ENCODE measurements at places on chromosomes 6 and 20.

GRCh38 chr6:140003217-140003616 is 628.8 kb upstream of the CITED2 start:
- no peak for DNase-seq

DNA sequence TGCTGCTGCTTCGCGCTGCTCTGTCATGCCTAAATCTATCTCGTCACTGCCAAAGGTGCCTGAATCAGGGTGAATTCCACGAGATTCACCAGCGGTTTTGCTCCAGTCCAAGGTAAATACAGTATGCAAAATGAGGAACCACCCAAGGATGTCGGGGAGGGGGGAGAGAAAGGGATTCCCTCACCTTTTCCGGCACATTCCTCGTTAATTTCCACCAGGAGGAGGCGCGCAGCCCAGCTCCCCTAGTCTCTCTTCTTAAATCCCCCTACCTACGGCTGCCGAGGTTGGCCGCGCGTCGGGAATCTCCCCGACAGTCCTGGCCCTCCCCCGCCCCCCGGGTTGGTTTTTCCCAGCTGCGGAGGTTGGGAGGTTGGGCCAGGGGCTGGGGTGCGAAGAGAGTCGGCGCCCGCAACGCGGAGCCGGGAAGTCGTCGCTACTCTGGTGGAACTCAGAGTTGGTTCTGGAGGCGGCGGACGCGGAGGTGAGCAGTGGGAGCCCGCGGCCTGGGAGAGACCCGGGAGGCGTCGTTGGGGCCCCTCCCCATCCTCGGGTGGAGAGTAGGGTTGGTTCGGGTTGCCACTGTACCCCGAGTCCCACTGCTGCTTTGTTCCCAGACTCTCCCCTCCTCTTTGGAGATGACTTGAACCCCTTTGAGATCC is at the start of gene TPBG:
TPBG (plus strand) TSS at position 390 of the 659 bp plus-strand sequence. CDS start 1,145 bp downstream, outside the sequence.
- no peak for DNase-seq

DNA sequence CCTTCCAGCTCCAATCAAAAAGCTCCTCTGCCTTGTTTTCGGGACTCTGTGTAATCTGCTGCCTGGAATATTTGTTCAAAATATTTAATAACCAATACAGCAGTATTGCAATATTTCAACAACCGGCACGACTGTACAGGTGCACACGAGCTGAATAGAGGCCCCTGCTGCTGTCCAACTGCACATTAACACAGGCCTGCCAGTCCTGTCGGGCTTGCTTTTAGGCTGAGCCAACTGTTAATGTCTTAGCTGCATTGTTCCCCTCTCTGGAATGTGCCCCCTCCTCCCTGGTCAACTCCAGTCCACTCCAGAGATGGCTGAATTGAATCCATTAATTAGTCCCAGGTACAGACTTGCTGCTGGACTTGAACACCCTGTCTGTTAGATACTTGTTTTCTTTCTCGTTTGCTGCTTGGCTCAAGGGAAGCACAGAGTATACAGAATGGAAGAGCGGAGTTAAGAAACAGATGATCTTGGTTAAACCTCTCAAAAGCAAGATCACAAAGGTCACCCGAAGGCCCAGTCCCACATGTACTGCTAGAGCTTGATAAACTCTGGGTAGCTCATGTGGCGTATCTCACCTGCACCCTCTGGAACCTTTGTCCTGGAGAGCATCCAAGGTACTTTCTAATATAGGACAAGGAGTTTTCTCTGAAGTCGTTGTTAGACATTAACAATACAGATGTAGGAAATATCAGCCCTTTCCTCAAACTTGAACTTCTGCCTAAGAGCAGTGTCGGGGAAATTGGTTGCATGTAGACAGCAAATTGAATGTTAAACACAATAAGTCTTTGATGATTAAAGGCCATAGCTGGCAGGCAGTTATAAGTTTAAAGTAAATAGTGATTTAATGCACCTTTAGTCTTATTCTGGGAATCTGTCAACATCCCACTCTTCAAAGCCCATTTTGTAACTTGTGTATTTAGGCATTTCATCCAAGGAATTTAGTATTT is 31.9 kb downstream of the SHLD1 start:
- no peak for DNase-seq

DNA sequence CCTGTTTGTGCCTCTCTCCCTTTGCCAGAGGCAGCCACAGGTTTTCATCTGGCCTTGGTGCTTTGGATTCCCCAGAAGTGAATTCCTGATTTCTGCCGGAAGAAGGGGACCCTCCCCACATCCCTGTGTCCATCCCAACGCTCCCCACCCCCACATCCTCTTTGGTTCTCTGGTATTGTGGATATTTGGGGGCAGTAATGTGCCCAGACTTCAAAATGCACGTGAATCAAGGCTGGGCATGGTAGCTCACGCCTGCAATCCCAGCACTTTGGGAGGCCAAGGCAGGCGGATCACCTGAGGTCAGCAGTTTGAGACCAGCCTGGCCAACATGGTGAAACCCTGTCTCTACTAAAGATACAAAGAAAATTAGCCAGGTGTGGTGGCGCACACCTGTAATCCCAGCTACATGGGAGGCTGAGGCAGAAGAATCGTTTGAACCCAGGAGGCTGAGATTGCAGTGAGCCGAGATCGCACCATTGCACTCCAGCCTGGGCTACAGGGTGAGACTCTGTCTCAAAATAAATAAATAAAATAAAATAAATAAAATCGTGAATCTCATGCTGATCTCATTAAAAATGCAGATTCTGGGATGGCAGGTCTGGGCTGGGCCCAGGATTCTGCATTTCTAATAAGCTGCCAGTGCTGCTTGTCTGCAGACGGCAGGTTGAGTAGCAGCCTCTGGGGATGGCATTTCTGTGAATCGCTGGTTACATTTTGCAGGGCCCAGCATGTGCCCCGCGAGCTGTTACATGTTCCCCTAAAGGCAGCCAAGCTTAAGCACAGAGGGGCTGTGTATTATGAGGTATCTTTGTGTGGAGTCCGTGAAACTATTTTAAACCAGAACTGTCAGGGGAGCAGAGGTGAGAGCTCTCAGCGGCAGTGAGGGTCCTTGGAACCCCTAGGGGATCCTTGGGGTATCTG is 49.0 kb downstream of the SYNJ2 start:
- DNase-seq: no peak

DNA sequence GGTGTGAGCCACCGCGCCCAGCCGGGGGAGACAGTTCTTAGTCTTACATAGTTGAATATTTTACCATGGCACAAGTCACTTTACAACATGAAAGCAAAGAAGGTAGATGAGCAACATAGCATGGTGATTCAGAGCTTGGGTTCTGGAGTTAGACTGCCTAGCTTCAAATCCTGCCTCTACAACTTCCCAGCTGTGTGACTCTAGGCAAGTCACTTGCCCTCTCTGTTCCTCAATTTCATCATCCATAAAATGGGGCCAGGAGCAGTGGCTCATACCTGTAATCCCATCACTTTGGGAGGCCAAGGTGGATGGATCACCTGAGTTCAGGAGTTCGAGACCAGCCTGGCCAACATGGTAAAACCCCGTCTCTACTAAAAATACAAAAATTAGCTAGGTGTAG is 26.3 kb downstream of the HCK start:
- DNase-seq: no peak

GRCh38 chr20:53047203-53047602 is 75.0 kb downstream of the TSHZ2 start:
- DNase-seq: no peak

- DNase-seq: no peak
Observed at GRCh38 chr6:144215402-144215931, 65.2 kb downstream of the STX11 start.

- DNase-seq: no peak
Observed at GRCh38 chr6:88730611-88731011, 232.8 kb downstream of the RNGTT start.

- no peak for DNase-seq
Observed at GRCh38 chr6:14547284-14547998, 429.9 kb downstream of the CD83 start.

- DNase-seq: no peak
Observed at GRCh38 chr6:1784422-1784884, 174.7 kb downstream of the FOXC1 start.

DNA sequence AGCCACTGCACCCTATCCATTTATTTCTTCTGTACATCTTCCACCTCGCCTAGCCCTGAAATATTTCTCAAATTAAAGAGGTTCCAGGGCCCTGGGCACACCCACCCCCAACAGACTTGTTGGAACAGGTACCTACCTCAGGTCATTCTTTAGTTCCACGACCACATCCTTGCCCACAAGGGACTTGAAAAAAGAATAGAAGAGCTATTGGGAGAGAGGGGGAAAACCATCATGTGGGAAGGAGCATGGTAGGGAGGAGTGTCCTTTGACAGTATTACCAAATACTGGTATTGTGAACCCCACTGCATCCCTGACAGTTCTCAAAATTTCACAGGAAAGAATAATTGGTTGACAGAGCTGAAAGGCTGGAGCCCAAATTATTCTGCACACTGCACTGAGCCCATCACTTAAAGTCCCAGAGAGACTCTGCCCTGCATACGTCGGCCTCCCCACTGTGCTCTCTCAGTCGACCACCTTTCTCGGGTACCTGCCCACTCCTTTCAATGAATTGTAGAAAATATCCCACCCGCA is 762 bp downstream of the LSM2 start:
- no peak for DNase-seq

GRCh38 chr6:138814179-138814834 is 18.4 kb downstream of the ECT2L start:
- no peak for DNase-seq

GRCh38 chr6:95175927-95176675 is 401.2 kb upstream of the MANEA start:
- no peak for DNase-seq

DNA sequence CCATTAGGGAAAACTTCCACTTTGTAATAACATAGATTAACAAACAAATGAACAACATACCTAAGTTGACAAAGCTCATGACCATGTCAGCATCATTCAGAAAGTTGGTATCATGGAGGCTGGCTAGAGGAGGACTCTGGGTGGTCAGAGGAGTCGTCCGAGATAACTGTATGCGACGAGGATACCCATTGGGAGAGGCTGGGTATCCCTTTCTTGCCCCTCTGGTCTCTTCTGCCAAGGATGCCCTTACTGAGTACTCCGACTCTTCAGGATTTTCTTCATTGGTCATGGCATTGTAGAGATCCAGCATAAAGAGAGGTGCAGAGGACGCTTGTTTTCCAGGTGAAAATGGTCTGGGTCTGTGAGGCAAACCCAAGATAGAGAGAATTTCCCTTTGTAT is 1.1 kb downstream of the BMP5 start:
- DNase-seq: no peak

DNA sequence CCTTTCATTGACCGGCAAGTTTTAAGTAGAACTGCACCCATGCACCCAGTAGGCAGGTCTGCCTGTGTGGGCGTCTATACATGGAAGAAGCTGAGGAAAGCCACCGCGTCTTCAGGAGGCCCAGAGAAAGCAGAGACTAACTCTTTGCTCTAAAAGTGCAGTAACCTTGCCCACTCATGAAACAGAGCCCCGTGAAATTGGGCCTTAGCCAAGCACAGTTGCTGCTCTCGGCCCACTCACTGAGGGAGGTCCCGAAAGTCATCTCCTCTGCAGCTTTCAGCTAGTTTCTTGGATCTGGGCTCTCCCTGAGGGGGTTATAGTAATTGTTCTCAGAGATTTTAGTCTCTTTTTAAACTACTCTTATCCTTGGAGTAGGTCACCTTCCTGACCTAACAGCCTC is 74.0 kb upstream of the SYNJ2 start:
- DNase-seq: no peak

DNA sequence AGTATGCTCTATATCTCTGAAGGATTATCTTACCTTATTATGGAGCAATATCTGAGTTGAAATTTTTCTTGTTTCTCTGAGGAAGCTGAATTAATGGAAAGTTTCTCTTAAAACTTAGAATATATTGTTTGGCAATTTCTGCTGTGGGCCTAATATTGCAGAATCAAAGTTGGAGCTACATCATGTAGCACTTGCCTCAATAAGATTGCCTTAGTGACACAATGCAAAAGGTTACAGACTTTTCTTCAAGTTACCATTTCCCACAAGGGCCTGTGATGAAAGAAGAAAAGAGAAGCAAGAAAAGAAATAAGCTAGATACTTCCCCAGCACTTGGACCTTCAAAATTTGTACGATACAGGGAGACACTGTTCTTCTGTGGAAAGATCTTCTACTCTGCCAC is 151.2 kb downstream of the SOBP start:
- DNase-seq: no peak

GRCh38 chr20:15056246-15056645 is 718.8 kb upstream of the FLRT3 start:
- DNase-seq: no peak

DNA sequence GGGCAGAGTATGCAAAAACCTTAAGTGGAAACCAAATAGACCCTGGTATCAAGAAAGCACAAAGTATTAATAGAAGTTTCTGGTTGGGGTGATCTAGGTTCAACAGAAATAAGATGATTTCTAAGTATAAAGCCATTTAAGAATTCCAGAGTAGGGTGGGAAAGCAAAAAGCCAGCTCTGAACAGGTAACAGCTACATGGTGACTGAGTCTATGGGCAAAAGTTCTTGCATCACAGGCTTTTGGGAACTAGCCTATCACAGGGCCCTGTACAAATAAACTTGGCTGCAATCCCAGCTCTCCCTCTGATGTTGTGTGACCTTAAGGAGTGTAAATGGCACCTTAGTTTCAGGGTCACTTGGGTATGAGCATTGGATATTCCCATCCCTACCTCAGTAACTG is 5.5 kb downstream of the TCF19 start:
- no peak for DNase-seq

- no peak for DNase-seq
Observed at GRCh38 chr6:28347119-28347518, 2.6 kb upstream of the ZKSCAN3 start.

DNA sequence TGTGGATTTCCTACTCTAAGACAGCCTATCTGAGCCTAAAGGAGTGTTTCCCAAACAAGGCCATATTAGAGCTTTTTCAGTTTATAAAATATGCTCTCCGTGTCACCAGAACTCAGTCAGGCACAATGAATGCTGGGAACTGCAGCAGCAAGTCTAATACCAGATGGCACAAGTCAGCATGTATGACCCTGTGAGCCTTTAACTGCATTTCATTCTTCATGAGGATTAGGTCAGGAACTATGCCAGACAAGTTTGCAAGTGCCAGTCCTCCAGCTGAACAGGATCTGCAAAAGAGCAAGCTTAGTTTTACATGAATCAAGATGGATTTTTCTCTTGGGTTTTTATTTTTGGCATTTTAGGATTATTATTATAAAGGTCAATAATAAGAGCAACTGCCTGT is 66.7 kb upstream of the SAMD5 start:
- DNase-seq: no peak

- DNase-seq: no peak
Observed at GRCh38 chr6:13648850-13649249, 33.7 kb downstream of the NOL7 start.

GRCh38 chr20:36611625-36612024 is 6.0 kb downstream of the RAB5IF start:
- DNase-seq: no peak

GRCh38 chr6:169251822-169252504 is 1.7 kb downstream of the THBS2 start:
- DNase-seq: no peak

- no peak for DNase-seq
Observed at GRCh38 chr6:112154711-112155110, 67.3 kb downstream of the FAM229B start.

DNA sequence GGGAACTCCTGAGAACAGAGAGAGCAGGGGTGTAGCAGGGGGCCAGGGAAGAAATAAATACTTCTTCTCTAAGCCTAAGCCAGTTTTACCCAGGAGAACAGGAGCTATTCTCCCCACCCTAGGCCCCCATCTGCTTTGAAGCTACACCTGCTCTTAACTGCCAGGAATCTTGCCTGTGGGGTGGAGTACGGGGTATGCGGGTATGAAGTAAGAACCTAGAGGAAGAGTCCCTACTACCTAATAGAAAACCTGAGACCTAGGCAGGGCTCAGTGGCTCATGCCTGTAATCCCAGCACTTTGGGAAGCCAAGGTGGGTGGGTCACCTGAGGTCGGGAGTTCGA is 1.5 kb downstream of the SLC29A1 start:
- no peak for DNase-seq

- DNase-seq: no peak
Observed at GRCh38 chr6:25717866-25718740, 36.4 kb upstream of the SLC17A4 start.

All from stimulated activated CD8-positive, alpha-beta memory T cell treated with anti-CD3 and anti-CD28 coated beads, Interleukin-4, amount 100 ng/mL, for 24 hours (primary cell).